Endothelial cell of umbilical vein (primary cell): ENCODE measurements at places on chromosomes 4 and X.
A peak's percentile ranks its signal among the peaks of the same experiment; 100 is the strongest.

- no peak for DNase-seq
Measured at GRCh38 chr4:188300385-188300784, 161.1 kb downstream of the TRIML1 start.

DNA sequence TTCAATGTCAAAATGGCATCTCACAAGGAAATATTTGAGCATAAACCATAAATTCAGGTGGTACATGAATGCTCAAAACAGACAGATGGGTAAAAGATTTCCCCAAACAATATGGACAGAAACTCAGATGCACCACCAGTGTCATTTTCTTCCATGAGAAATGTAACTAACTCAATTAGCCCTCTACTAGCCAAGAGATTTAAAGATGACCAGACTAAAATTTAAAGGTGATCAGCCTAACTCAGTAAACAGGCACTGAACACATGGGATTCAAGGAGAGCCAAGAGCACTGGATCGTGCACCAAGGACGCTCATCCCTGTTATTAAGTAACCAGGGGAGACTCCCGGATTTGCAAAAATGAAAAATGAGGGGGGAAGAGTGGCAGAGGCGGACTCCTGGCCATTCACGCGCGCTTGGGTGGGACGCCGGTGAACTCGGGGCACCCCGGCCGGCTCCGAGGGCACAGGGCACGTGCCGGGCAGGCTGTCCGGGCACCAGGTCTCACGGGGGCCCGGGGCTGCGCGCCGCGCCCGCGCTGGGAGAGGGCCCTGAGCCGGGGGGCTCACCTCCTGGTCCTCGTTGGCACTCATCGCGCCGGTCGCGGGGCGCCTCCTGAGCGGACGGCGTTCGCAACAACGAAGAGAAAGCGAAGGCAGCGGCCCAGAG lies 490 bp downstream of the RWDD4 start:
- peak; percentile 37 for DNase-seq

GRCh38 chr4:183353557-183353956 lies 31.3 kb upstream of the CLDN24 start:
- DNase-seq = no peak

DNA sequence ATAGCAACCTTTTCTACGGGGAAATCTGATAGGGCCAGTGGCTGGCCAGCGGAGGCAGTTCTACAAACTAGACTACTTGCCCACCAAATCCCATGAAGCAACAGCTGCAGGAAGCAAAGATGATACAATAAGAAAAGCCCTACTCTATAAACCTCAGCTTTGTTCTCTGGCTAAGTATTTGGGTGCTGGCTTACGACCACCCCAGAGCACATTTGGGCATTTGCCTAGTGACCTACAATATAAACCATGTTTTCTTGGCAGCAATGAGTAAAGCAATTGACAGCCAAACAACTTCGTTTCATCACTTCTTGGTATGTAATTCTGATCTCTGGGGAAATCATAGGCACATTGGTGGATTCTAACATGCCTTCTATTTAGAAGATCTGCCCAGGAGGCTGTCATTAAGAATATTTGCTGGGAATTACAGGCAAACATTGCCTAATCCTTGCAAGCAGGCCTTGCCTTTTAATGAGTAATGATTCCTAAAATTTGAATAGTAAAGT lies 7.5 kb upstream of the LHFPL1 start:
- DNase-seq = no peak

GRCh38 chr4:147732518-147733235 lies 789 bp downstream of the ARHGAP10 start:
- DNase-seq = peak; percentile 44
